ENCODE measurements at places on chromosomes 12 and 14.

DNA sequence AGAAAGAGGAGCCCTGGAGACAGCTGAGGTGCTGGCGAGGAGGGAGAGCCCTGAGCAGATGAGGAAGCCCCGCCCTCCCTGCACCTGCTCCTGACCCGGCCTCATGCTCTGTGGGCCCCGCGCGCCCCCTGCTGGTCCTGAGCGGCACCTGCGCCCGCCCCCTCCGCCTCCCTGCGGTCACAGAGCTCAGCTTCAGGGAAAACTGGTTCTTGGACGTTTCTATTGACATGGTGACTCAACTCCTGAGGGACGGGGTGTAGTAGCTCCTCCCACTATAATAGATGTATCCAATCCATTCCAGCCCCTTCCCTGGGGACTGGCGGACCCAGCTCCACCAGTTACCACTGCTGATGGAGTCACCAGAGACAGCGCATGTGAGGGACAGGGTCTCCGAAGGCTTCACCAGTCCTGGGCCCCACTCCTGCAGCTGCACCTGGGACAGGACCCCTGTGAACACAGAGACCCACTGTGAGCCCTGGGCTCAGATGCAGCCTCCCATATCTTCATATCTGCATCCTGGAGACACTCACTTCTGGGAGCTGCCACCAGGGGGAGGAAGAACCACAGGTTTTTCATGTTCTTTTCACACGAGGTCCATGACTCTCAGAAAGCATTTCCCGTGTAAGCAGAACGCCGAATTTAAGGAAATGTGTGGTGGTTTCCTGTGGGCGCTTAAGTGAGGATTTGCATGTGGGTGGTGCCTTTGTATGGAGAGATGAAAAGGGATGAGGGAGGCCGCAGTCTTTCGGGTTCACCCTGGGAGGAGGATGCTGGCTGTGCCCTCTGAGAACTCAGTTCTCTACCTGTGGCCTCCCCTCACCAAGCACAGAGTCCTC, 1346.4 kb downstream of the TMEM121 start:
- no peak for DNase-seq

DNA sequence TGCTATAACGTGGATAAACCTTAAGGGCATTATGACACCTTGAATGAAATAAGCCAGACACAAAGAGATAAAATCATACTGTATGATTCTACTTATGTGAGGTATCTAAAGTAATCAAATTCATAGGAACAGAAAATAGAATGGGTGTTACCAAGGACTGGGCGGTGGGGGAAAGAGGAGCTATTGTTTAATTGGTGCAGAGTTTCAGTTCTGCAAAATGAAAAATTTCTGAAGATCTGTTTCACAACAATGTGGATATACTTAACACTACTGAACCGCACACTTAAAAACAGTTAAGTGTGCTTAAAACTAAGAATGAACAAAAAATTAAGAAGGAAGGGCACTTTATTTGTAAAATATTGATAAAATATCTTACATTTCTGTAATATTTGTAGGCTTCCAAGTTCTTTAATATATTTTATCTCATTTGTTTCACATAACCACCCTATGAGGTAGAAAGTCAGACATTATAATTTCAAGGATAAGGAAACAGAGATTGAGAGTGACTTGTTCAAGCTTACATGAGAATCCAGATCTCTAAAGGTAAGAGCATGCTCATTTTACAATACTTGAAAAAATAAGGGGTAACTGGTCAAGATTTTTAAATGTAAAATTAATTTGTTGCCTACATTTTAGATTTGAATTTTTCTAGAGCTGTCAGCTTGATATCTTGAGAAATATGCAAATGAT, 14.9 kb downstream of the LTA4H start:
- DNase-seq: no peak

GRCh38 chr12:123936956-123937706, 35.5 kb downstream of the CCDC92 start:
- DNase-seq: no peak

- DNase-seq: no peak
Measured at GRCh38 chr12:64627771-64628170, 17.5 kb downstream of the RASSF3 start.

GRCh38 chr14:39626589-39627576, 194.7 kb upstream of the FBXO33 start:
- DNase-seq: no peak

Data from substantia nigra (tissue), 51 donors.